Naive thymus-derived CD8-positive, alpha-beta T cell (primary cell): ENCODE measurements at places on chromosomes 5 and 9. TPM values are rescaled to one million over a fixed set of nuclear protein-coding genes. Genes with fewer than 3 reads are reported as not detected.

The SPATA31C1 gene
- not detected for total RNA-seq

The GLRA1 gene
- total RNA-seq, result not detected

The CDH12 gene
- not detected for total RNA-seq

The CMYA5 gene
- 0.27 TPM for total RNA-seq

GRCh38 chr5:60972231-60972630 is 27.2 kb downstream of the NDUFAF2 start:
- H3K4me1 ChIP-seq, result peaks cover 24% of the 10 kb centered on the region
- peak overlapping the region; percentile 38 for H3K4me3 ChIP-seq
- peaks cover 31% of the 10 kb centered on the region for H3K36me3 ChIP-seq
- DNase-seq, result no peak

- no peak for DNase-seq
- H3K27ac ChIP-seq, result no peak overlapping the region
- no peaks in the 10 kb centered on the region for H3K36me3 ChIP-seq
- H3K4me1 ChIP-seq, result no peaks in the 10 kb centered on the region
- H3K4me3 ChIP-seq, result no peak overlapping the region
These were observed 25.9 kb upstream of the IL17B start for GRCh38 chr5:149404746-149405549.

DNA sequence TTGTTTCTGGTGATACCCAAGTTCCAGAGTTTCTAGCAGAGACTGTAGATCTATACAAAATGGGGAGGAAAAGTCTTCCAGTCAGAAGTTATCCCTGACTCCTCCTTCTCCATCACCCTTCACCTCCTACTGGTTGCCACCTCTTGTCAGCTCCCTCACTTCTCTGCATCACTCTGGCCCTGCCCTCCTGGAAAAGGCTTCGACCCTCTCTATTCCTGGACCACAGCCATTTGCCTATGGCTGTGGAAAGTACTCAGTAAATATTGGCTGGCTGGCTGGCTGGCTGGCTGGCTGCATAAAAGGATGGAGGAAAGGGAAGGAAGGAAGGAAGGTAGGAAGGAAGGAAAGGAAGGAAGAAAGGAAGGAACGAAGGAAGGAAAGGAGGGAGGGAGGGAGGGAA is 32.7 kb upstream of the ABCA1 start:
- no peaks in the 10 kb centered on the region for H3K27me3 ChIP-seq
- no peak overlapping the region for H3K27ac ChIP-seq
- no peak for DNase-seq

DNA sequence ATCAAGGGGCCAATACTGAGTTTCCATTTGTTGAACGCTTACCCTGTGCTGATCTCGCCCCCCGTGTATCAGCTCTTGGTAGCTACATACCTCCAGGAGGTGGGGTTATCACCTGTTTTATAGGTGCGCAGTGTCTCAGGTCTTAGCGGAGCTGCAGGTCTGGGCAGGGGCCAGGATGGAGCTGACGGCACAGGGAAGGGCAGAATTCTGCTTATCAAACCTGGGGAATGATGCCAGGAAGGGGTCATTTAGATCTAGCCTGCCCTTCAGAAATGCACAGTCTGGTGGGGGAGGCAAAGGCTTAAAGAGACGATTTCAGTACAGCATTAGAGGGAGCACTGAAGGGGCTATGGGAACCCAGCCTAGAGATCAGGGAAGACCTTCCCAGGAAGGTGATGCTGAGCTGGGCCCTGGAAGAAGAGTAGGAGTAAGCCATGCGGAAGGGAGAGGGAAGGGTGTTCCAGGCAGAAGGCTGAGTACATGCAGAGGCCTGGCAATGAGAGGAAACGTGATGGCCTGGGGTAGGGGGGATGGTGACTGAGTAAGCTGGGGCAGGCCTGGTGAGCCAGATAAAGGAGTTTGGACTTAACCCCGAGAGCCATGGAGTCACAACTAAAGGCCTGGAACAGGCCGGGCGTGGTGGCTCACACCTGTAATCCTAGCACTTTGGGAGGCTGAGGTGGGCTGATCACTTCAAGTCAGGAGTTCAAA is 31.5 kb downstream of the OLFML2A start:
- H3K27ac ChIP-seq, result no peak overlapping the region
- no peak overlapping the region for H3K4me3 ChIP-seq
- DNase-seq, result peak; percentile 43
- H3K36me3 ChIP-seq, result no peaks in the 10 kb centered on the region
- peaks cover 1% of the 10 kb centered on the region for H3K27me3 ChIP-seq

DNA sequence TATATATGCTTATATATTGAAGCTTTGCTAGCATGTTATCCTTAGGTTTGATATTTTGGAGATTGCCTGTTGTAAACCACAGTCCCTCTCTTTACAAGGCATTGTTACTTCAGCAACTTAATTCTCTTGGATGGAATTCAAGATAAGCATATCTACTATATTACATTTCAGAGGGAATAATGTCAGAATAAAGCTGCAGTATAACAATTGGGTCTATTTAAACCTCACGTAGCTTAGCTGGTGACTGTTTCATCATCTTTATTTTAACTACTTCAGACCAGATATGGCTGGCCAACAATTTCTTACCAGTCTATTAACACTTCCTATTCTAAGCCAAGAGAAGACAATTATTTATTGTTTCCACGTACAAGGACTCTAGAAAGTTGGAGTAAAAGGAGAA is 27.1 kb downstream of the ZCCHC10 start:
- H3K27me3 ChIP-seq, result no peaks in the 10 kb centered on the region
- no peak overlapping the region for H3K27ac ChIP-seq
- no peak for DNase-seq
- H3K36me3 ChIP-seq, result peaks cover 5% of the 10 kb centered on the region

GRCh38 chr9:86978922-86979474 is 31.7 kb upstream of the GAS1 start:
- H3K27ac ChIP-seq, result no peak overlapping the region
- no peak overlapping the region for H3K4me3 ChIP-seq
- H3K4me1 ChIP-seq, result no peaks in the 10 kb centered on the region
- DNase-seq, result no peak

DNA sequence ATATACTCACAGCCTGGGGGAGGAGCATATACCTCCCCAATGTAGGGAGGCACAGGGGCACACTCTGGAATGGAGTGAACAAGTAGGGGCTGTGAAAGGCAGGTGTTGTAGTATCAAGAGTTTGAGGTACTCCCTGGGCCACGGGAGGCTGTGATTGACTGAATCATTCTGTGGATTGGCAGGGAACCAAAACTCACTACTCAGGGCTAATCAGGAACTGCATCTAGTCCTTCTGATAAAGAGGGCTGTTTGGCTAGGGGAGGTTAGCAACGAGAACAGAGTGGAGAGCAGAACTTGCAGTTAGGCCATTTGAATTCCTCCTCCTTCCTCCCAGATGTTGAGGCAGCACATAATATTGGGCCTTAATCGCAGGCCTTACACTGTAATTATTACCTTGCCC is 369.2 kb upstream of the MPDZ start:
- no peak overlapping the region for H3K27ac ChIP-seq
- DNase-seq, result no peak
- no peak overlapping the region for H3K4me3 ChIP-seq
- no peaks in the 10 kb centered on the region for H3K27me3 ChIP-seq
- H3K4me1 ChIP-seq, result no peaks in the 10 kb centered on the region

GRCh38 chr5:62143268-62144229 is 162.5 kb upstream of the KIF2A start:
- H3K36me3 ChIP-seq, result no peaks in the 10 kb centered on the region
- H3K4me1 ChIP-seq, result no peaks in the 10 kb centered on the region
- DNase-seq, result no peak
- H3K27ac ChIP-seq, result no peak overlapping the region
- no peak overlapping the region for H3K4me3 ChIP-seq

DNA sequence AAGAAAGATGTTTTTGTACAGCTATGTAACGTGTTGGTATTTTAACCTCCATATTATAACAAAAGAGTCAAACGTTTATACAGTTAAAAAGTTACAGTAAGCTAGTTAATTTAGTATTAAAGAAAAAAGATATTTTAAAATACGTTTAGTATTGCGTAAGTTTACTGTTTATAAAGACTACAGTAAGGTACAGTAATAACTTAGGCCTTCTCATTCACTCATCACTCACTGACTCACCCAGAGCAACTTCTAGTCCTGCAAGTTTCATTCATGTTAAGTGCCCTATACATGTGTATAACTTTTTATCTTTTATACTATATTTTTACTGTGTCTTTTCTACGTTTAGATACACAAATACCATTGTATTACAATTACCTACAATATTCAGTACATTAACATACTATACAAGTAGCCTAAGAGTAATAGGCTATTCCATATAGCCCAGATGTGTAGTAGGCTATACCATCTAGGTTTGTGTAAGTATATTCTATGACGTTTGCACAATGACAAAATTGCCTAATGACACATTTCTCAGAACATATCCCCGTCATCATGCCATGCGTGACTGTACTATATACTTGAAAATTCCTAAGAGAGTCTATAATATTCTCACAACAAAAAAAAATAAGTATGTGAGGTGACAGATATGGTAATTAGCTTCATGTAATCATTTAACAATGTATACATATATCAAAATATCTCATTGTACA is 33.8 kb downstream of the ERP44 start:
- no peak overlapping the region for H3K4me3 ChIP-seq
- H3K36me3 ChIP-seq, result peaks cover 7% of the 10 kb centered on the region
- no peaks in the 10 kb centered on the region for H3K27me3 ChIP-seq
- DNase-seq, result no peak
- peaks cover 8% of the 10 kb centered on the region for H3K4me1 ChIP-seq
